ENCODE measurements at places on chromosomes 2 and 18. TPM values are rescaled to one million over a fixed set of nuclear protein-coding genes. Genes with fewer than 3 reads are reported as not detected.

KLHL30 gene
- total RNA-seq = not detected

RPL37A gene
- 3,287 TPM for total RNA-seq

CCDC102B gene
- 21.2 TPM for total RNA-seq

HOXD11 gene
- not detected for total RNA-seq

Data from diencephalon (tissue), 1 donor.